ENCODE measurements at places on chromosomes 12 and 14.

GRCh38 chr14:64303471-64303917 lies 9.3 kb upstream of the ESR2 start:
- no peak for DNase-seq

DNA sequence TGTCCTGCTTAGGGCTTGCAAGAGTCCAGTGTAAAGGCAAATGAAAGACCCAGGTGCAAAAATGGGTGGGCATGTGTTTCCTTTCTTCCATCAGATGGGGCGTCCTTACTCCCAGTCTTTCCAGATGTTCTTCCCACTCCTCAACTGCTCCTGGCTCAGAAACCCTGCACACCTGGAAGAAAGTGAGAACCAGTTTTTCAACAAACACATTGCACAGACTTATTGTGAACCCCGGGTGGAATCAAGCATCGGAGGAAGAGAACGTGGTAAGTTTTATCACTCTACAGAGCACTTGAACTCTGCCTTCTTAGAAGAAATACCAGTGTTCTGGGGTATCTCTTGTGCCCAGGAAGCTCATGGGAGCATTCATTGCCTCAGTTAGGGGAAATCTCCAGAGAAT lies 93.3 kb downstream of the TMX1 start:
- DNase-seq = no peak

DNA sequence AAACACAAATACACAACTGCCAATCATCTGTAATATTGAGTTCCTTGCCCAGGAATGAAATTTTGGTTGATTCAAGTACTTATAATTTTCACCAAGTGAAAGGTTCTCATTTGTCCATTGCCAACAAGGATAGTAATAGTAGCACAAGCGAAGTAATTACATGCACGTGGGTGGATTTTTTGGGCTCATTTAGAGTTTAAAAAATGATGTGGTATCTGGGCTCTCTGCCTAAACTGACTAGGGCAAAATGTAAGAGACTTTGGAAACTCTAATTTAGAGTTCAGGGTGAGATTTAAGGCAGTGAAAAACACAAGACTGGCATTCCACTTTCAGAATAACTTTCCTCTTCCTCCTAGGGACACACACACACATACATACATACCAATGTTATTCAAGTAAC lies 111.7 kb downstream of the MYRFL start:
- DNase-seq = no peak

GRCh38 chr12:34363050-34363673 lies 340.9 kb downstream of the ALG10 start:
- no peak for DNase-seq

DNA sequence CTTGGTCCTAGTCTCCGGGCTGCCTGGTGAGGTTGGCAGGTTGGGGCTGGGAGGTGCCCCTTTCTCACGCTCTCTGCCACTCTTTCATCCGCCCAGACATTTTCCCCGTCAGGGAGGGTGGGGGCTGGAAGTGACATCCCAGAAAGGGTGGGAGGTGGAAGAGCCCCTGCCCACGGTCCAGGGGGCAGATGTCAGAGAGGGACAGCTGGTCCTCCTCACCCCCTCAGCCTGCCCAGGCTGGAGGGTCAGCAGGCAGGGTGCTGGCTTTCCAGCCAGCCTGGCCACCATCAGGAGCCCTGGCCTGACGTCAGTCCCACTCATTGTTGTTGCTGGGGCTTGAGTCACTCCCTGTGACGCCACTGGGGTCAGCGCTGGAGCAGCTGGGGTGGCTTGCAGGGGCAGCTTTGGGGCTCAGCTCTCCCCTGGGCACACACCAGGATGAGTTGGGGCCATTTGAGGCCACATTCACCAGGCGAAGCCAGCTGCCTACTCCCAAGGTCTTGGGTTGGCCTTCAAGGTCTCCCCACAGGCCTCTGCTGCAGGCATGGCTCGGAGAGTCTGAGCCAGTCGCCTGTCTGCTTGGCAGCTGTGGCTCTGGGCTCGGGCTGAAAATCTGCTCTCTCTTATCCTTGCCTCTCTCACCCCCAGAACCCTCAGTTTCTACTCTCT lies 5.7 kb upstream of the ATG101 start:
- DNase-seq = no peak

GRCh38 chr12:88435334-88436076 lies 144.8 kb downstream of the KITLG start:
- DNase-seq = no peak

GRCh38 chr12:61985830-61986229 lies 274.4 kb upstream of the USP15 start:
- DNase-seq = no peak

DNA sequence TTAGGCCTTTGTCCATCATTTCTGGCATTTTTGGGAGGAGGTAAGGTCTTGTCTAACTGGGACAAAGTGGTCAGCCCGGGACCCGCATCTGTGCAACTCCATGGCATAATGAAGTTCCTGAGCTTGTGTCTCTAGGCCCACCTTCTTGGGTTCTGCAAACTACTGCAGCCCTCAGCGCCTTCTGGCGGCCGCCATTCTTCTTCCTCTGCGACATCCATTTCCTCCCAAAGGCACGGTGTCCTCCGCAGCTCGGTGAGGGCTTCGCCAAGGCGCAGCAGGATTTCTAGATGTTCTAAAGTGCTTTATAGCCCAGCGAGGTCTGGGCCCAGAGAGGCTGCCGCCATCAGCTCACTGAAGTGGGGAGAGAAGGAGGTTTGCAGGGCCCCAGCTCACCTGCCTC lies 134.4 kb upstream of the OR4E1 start:
- DNase-seq = no peak

DNA sequence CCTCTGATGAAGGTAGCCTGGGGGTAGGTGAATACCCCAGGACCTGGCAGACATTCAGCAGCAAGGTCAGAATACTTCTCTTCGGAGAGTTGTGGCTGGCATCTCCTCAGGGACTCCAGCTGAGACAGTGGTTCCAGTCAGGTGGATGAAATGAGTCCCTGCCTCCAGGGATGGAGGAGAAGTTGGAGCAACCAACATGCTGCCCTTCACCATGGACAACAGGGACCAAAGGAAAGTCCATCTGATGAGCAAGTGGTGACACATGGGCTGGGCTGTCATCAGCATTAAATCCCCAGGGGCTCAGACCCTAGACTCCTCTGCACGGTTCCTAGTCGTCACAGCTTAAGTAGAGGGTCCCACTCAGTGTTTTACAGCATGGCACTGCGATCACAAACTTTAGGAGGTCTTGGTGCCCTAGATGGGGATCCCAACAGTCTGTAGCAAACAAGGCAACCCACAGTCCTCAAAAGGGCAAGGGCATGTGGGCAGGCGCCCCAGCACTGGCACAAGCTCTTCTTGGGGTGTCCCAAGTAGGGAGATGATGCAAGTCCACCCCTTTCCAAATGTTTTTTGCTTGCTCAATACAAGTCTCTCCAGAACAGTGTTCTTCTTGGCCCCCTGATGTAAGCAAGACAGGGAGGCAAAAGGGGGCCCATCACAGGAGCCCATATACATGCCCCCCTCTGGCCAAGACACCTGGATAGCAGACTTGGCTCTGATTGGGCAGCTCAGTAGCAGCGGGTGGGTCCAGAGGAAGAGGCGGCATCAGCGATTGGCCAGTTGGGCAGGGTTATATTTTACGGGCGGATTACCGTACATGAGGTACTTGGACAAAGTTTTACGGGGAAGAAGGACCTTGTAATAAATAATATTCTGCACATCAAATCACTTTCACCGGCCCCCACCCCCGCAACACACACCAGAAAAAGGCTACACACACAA lies 10.8 kb upstream of the CDH24 start:
- no peak for DNase-seq

GRCh38 chr14:52042371-52043289 lies 26.2 kb downstream of the NID2 start:
- no peak for DNase-seq

DNA sequence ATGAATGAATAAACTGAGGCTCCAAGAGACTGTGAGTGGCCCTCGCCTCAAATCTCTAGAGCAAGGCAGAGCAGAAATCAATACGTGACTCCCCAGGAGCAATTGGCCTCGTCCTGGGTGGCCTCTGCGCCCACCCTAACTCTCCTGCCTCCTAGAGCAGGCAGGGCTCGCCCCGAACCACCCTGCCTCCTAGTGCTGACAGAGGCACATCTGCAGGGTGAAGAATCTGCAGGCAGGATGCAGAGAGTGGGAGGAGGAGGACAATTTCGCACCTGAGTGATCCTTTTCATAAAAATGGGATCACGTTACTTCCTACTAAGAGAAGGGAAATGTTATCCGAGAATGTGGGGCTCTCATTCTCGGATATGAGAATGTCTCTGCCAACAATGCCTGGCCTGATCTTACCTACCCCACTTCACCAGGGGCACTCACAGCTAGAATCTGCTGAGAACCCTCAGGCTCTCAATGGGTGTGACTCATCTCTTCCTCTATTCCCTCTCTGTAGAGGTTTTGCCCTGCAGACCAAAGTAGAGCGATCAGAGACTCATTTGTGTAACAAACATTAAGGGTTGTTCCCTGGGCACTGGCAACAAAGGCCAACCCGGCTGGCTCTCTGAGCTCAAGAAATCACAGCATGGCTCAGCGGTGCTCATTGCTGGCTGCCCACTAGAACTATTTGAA lies 61.7 kb upstream of the BCL2L14 start:
- DNase-seq = peak; percentile 37

DNA sequence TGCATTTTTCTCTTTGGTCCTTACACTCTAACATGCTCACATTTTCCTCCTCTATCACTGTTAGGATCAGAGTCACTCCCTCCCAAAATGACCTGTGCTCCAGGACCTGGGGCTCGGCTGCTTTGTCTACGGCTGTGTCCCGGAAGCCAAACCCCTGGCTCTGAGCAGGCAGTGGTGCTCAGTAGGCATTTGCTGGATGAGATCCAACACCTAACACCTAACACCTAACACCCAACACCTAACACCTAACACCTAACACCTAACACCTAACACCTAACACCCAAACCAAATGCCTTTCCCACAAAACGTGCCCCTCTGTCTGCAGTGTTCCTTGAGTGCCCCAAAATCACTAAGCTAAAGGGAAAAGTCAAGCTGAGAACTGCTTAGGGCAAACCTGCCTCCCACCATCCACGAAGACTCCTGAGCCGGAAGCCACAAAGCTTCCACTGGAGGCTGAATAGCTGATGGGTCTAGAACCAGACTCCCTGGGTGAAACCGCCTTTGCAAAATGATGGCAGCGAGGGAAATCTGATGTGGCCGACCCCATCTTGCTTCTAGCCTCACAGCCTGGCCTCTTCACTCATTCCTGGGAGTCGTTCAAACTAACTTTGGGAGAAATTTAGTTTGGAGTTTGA lies 29.2 kb downstream of the HSP90AA1 start:
- no peak for DNase-seq

DNA sequence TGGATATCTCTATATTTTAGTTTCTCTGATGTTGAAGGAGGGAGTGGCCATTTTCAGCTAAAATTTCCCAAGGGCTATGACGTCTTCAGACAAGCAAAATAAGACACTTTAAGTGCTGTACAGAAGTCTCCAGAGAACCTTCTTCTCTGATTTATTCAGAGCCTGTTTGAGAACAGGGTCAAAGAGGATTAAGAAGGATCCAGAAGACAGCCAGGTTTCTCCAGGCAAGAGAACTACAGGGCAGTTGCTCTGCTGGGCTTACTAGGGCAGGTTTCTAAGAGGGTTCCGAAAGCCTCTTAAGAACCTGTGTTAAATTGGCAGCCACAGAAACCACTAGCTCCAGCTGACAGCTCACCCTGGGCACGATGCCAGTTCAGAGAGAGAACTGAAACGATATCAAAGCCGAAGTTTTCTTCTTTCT lies 1.2 kb downstream of the MGP start:
- peak; percentile 76 for DNase-seq

GRCh38 chr12:1826867-1827705 lies 6.7 kb downstream of the LRTM2 start:
- no peak for DNase-seq

- DNase-seq = no peak
Observed at GRCh38 chr12:114911196-114911595, 227.2 kb upstream of the TBX3 start.

DNA sequence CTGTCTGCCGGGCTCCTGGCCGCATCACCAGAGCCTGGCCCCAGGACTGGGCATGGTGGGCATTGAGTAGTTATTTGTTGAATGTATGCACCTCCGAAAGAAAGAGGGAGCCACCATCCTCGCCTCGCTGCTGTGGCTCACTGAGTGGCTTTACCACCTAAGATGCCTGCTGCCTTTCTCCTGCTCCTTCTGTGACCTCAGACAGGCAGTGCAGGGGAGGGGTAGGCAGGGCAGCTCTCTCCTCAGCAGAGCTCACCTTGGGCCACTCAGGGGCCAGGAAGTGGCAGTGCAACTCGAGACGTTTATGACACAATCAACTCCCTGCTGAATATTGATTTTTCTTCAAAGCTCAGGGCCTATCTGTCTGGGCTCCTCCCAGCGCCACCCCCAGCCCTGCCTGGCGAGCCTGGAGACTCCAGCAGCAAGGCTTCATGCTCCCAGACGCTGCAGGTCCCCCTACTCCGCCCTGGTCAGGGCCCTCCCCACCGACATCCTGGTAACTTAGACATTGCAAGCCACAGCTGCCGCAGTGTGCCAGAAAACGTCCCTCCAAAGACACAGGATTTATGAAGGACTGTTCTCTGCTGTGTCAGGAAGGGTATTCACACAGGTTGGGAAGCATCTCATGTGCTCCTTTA lies 84.3 kb upstream of the DIO3 start:
- DNase-seq = no peak

- DNase-seq = no peak
Observed at GRCh38 chr14:94690896-94691659, 78.8 kb downstream of the GSC start.

- peak; percentile 11 for DNase-seq
Observed at GRCh38 chr12:92505254-92506231, 197.2 kb upstream of the PLEKHG7 start.

- DNase-seq = no peak
Observed at GRCh38 chr14:53851394-53852090, 105.1 kb downstream of the BMP4 start.

- no peak for DNase-seq
Observed at GRCh38 chr12:88876857-88877256, 296.6 kb upstream of the KITLG start.

DNA sequence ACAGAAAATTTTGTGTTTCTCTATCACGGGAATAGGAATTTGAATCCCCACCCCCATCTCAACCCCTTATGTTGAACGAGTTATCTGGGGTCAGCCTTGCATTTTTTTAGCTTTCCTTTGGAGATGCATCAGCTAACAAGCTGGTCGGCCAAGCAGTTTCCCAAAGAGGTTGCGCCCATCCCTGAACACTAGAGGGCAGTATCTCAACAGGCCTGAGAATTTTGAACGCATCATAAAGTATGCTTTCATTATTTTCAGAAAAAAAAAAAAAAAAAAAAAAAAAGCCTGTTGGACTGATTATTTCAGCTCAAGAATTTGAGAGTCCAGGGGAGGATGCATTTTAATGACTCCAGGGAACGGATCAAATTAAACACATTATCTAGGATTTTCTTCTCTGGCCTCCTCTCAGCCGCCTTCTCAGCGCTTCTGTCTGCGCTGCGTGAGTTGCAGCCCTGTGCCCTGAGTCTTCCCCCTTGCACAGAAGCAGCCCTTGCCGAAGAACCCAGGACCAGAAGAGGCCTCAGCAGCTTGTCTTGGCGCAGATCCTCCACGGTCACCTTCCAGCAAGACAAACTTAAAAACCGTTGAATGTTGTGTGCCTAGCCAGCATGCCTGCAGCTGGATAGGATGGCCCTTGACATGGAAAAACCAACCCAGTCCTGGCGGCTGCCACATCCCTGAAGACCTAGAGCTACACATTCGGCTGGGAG lies 76.6 kb upstream of the GZMB start:
- peak; percentile 25 for DNase-seq

GRCh38 chr12:111173836-111174235 lies 195.1 kb downstream of the PHETA1 start:
- no peak for DNase-seq
